HuH-7 (cell line): ENCODE measurements at places on chromosomes 11 and 22.

GRCh38 chr11:44950625-44951476, at the start of gene TP53I11:
Gene TP53I11, minus strand, starts transcription at chr11:44950883. Its CDS starts 12,548 bp downstream, at chr11:44938335.
- peak; percentile 81 for DNase-seq

GRCh38 chr22:42519525-42520401, at the start of gene RRP7A:
Gene RRP7A, minus strand, starts transcription at chr22:42519796. Its CDS starts 10 bp downstream, at chr22:42519786.
- peak; percentile 75 for DNase-seq

GRCh38 chr22:49886346-49887063, 31.7 kb downstream of the ALG12 start:
- DNase-seq, result no peak

GRCh38 chr11:71370895-71371673, 77.1 kb downstream of the DHCR7 start:
- DNase-seq, result no peak

DNA sequence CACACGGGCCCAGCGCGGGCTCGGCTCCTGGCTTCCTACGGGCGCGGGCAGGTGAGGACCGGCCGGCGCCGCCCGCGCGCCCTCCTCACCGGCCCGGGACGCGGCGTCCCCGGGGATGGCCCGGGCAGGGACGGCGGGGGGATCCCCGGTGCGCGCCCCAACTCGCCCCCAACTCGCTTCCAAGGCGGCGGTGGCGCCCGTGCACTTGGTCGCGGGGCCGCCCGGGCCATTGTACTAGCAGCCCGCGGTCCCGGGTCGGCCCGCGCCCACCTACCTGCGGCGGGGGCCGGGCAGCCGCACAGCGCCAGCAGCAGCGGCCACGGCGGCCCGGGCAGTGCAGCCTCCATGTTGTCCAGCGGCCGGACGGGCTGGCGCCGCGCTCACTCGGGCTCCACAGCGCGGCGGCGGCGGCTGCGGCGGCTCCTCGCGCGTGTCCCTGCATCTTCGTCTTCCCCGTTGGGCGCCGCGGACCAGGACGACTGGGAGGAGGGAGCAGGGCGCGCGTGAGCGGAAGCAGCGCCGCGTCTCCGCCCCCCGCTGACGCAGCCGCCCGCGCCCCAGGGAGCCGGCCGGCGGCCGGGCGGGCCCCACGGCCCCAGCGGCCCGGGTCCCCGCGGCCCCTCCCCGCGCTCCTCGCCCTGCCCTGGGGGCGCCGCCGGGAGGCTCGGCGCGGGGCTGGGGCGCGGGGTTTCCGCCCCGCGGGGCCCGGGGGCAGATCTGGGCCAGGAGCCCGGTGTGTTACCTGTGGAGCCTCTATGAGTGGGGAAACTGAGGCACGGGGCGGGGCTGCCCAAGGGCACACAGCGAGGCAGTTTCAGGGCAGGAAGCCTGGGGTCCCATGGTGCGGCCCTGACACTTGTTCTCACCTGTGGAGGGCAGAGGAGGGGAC, 159.3 kb upstream of the GRK3 start:
- peak; percentile 82 for DNase-seq

GRCh38 chr22:20267441-20268278, 458 bp downstream of the RTN4R start:
- DNase-seq, result no peak

GRCh38 chr11:117482881-117483280, 155.2 kb downstream of the CEP164 start:
- DNase-seq, result no peak

- DNase-seq, result no peak
Measured at GRCh38 chr11:116124922-116125714, 620.9 kb upstream of the CADM1 start.

- DNase-seq, result no peak
Measured at GRCh38 chr11:93689240-93689639, 27.8 kb downstream of the CEP295 start.

DNA sequence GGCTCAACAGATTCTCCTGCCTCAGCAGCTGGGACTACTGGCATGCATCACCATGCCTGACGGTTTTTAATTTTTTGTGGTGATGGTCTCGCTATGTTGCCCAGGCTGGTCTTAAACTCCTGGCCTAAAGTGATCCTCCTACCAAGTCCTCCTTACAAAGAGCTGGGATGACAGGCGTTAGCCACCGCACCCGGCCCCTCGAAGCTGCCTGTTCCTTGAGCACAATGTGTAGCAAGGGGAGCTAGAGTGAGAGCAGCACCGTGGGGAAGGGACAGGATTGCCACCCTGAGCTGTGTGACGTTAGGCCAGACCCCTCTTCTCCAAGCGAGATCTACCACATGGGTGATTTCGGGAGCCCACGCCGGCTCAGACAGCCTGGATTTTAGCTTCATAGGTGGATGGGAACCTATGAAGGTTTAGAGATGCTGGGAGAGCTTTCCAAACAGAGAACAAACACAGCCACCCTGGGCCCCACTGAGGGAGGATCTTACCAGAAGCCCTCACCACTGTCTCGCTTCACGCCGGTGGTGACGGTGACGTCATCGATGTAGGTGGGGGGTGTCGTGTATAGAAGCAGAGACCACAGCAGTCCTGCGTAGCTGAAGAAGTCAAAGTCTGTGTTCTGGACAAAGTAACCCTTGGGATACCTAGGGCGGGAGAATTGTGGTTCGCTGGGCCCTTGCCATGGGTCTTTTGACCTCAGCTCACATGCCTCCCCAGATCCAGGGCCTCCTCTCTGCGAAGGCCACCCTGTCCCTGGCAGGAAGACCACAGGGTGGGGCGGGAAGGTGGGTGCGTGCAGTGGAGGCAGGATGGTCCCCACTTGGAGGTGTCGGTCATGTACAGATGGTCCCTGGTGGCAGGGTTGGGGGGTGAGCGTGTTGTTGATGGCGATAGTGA, 23.1 kb downstream of the RGL4 start:
- DNase-seq, result no peak

GRCh38 chr22:49296561-49296960, 531.1 kb downstream of the BRD1 start:
- DNase-seq, result no peak
